SHP77 (cell line): ENCODE measurements at places on chromosomes 3 and 15.

- DNase-seq = no peak
Measured at GRCh38 chr3:58584690-58585004, 7.5 kb upstream of the FAM107A start.

DNA sequence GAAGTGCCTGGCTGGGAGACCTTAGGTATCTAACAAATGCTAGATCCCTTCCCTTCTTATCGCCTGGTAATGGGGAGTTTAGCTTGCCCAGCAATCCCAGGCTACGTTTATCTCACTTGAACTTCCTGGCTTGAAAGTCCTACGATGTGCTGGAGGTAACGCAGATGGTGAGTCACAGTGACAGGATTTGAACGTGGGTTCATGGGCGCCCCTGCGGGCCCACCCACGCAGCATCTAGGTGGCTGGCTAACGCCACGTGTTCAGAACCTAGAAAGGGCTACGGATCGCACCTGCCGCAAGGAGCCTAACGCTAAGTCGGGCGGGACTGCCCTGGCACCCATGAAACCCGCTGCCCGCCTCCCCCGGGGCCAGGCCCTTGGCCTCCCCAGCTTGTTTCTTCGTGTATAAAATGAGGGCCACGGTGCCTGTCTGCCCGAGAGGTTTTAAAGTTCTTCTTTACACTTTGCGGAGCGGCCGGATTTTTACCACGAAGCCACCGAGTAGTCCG, 600 bp upstream of the USP3 start:
- DNase-seq = peak; percentile 27

DNA sequence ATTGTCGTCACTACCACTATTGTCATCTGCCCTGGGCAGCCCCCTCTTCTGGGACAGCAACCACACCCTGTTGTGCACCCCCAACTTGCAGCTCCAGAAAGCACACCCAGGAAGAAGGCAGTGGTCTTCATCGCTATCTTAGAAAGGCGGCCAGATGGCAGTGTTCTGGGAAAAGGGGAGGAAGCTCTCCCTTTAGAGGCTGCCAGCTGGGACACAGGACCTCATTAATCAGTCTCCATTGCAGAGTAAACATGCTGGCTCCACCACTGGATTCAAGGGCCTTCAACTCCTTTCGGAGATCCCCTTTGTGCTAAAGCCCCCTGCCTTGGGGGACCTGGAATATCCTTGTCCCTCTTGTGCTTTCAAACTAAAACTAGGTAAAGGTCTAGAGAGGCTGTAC, 199.3 kb upstream of the LINGO1 start:
- DNase-seq = no peak

DNA sequence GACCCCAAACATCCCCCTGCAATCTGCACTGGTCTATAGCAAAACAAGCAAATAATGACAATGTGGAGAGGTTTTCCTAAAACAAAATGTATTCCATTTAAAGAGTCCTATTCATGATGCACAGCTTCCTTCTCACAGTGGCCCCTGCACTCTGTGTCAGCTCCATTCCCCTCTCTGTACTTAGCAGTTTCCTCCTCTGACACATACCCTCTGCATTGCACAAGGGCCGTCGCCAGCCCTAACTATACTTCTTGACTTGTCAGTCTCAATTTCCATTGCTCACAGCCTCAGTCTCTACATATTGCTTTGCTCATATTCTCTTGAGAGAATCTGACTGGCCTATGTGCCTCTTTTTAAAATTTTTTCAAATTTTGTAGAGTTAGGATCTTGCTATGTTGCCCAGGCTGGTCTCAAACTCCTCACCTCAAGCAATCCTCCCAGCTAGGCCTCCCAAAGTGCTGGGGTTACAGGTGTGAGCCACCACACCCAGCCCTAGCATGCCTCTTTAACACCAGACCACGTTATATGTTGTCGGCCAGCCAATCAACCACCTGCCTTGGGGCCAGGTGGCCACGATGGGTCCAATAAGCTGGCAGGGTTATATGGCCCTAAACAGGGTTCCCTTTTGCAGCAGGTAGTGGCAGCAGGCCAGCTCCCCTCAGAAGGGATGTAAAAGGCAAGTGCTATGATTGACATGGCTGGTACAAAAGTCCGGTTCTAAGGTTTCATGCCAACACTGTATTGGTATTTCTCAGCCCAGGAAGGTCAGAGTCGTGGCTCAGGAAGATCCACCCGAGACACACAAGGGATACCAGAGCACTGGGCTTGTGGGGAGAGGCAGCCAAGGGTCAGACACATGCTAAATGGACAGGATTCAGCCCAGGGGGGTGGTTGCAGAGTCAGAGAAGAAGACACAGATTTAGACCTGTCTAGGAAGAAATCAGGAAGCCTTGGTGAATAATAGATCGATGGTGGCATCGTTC, 59.0 kb upstream of the SMAD3 start:
- no peak for DNase-seq

- no peak for DNase-seq
Measured at GRCh38 chr3:156718622-156719306, 44.4 kb downstream of the TIPARP start.

GRCh38 chr3:11095932-11096265, 58.4 kb upstream of the HRH1 start:
- no peak for DNase-seq

- no peak for DNase-seq
Measured at GRCh38 chr15:47470983-47471382, 246.3 kb upstream of the SEMA6D start.

DNA sequence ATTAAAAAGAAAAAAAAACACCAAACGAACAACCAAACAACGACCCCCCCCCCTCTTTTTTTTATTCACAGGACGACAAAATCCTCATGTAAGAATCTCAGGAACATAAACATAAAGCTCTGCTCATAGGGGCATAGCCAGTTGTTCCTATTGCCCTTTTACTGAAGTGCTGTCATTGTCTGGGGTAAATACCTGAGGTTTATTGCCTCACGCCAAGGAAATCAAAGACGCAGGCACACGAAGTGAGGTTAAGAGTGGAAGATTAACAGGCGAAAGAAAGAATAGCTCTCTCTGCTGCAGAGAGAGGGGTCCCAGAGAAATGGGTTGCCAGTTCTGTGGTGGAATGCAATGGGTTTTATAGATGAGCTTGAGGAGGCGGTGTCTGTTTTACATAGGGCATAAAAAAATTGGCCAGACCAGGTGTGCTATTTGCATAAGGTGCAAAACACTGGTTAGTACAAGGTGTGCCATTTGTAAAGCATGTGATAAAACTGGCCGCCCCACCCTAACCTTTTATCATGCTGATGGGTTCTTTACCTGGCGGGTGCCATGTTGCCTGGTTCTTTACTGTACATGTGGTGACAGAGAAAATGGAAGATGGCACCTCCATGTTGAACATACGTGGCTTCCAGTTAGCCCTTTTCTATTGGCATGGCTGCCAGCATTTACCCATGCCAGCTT, 257.6 kb upstream of the ZPLD1 start:
- DNase-seq = no peak

GRCh38 chr3:62229211-62229610, 144.1 kb downstream of the FEZF2 start:
- DNase-seq = no peak

GRCh38 chr15:76929011-76929760, 2.4 kb upstream of the RCN2 start:
- no peak for DNase-seq

GRCh38 chr3:142623194-142623593, 27.0 kb downstream of the PLS1 start:
- no peak for DNase-seq

- DNase-seq = no peak
Measured at GRCh38 chr3:71055257-71056001, 528.1 kb downstream of the FOXP1 start.

DNA sequence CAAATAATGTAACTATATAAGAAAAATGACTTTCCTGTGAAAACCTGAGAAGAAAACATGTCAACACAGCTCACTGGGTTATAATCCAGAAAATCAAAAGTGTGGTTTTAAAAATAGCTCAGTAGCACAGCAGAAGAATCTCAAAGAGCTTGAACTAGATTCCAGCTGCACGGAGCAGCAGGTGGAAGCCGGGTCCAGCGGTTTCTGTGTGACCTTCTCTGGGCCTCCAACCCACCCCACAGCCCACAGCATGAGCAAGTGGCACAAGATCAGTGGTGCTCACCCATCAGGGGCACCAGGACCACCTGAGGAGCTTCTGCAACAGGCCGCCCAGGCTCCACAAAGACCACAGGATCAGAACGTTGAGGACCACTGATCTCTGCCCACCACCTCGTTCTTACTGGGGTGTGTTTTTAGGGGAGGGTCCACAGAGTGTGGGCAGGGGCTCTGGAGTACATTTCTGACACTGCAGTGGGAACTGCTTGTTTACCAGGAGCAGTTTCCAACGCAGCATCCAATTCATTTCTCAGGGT, 23.2 kb downstream of the SLC41A3 start:
- no peak for DNase-seq

- DNase-seq = peak; percentile 95
Measured at GRCh38 chr15:69160141-69160993, at the start of gene GLCE. Gene GLCE, plus strand, starts transcription at chr15:69160635. Its CDS starts 95,172 bp downstream, at chr15:69255807.

DNA sequence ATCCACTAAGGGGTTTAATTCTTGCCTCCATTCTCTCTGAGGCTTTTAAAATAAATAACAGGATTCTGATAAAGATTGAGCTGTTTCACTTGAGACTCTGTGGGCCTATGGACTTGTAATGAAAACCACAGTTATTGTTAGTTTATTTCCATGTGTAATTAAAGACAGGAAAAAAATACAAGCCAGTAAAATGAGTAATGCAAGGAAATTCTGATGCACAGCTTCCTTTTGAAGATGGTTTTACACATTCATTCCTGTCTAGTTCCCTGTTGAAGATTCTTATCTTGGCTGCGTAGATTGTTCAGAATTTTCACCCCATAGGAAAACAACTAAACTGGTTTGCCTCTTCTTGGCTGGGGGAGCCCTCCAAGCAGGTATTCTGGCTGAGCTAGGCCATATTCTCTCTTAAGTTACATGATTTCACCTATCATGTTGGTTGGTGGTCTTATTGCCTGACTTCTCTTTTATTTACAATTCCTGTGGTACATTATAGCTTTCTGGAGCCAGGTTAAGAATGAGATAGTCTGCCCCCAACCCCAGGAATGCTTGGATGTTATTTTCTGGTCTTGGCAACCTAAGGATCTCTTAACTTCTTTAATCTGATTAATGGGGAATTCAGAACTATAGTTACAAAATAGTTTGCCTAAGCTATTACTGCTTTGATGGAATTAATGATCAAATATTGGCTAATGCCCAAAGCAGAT, 67.6 kb downstream of the MITF start:
- no peak for DNase-seq

DNA sequence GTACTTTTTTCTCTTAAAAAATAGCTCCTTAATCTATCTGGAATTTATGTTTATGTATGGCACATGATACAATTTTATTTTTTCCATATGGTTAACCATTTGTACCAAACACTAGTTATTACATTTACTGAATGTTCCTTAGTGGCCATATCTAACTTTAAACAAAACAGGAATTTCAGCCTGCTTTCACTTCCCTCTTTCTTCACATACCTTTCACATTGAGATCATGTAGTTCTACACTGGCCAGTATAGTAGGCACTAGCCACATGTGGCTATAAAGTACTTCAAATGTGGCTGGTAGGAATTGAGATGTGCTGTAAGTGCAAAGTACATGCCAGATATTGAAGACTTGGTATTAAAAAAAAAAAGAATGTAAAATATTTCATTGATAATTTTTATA, 4.7 kb upstream of the RYK start:
- DNase-seq = no peak

- no peak for DNase-seq
Measured at GRCh38 chr3:195087328-195087727, 183.6 kb downstream of the XXYLT1 start.

- no peak for DNase-seq
Measured at GRCh38 chr3:20861454-20861853, 675.4 kb upstream of the SGO1 start.

DNA sequence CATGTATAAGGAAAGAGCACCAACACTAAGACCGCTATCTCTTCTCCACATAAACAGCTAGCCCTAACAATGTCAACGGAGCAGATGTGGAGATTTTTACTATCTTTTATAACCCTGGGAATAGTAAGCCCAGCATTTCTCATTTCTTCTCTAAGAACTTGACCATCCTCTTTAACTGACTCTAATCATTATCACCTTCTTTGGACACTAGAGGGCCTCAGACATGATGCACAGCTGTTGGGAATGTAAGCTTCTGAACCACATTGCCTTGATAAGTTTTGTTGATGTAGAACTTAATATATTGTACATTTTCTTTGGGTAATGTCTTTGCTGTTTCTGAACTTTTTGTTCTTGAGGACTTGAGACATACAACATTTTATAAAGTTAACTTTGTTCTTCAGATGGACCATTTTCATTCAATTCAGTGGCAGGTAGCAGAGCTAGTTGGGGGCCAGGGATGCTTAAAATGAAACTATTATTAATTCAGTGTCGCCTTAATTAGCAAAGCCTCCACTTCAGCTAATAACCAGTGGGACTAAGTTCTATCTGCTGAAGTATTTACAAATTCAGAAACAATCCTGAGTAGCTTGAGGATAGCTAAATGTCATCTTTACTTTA, 9.6 kb upstream of the TAGLN3 start:
- DNase-seq = peak; percentile 68

- DNase-seq = no peak
Measured at GRCh38 chr3:152376351-152377183, 107.8 kb downstream of the MBNL1 start.

- no peak for DNase-seq
Measured at GRCh38 chr15:51322621-51323296, 15.6 kb downstream of the CYP19A1 start.

- no peak for DNase-seq
Measured at GRCh38 chr3:172294223-172294806, 153.9 kb downstream of the GHSR start.

GRCh38 chr3:52446631-52447511, 2.0 kb upstream of the SEMA3G start:
- peak; percentile 29 for DNase-seq

DNA sequence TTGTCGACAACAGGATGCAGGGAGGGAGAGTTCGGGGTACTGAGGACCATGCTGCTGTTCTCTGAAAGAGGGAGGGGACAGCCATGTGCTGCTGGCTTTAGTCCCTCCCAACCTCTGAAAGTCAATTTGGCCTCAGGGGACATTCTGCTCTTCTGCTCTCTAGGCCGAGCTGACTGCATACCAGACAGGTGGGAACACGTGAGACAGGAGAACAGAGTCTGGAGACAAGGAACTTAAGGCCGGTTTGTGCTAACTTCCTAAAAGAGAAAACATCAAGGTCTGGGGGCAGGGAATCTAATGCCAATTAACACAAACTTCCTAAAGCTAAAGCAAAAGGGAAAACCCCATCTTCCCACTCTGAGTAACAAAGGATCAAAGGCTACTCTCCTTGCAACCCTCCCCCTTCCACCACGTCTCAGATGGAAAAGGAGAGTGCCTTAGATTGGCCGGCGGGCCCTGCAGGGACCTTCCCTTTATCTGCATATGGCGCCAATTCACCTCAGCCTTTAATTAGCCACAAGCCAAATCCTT, 41.0 kb downstream of the SLCO2A1 start:
- no peak for DNase-seq

DNA sequence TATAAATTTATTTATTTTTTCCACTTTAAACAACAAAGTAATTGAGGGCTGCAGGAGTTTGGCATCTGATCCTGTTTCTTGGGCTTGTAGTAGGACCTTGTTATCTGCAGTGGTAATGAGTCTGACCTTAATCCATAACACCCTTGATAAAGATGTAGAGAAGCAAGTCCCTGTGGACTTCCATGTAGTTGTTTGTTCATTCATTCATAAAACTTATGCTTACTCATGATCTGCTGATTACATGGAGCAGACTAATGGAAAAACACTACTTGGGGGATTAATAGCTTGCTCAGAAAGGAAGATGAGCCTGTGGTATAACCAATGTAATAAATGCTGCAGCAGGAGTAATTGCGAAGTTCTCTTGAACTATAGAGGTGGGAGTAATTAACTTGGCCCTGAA, 271.5 kb upstream of the TBL1XR1 start:
- DNase-seq = no peak
